ENCODE measurements at places on chromosomes 13 and 19.

DNA sequence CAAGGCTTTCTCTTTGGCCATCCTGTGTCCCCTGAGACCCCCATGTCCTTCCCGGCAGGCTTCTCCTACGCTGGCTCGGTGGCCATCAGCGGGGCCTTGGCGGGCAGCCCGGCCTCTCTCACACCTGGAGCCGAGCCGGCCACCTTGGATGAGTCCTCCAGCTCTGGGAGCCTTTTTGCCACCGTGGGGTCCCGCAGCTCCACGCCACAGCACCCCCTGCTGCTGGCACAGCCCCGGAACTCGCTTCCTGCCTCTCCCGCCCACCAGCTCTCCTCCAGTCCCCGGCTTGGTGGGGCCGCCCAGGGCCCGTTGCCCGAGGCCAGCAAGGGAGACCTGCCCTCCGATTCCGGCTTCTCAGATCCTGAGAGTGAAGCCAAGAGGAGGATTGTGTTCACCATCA lies 14.2 kb downstream of the PLEKHJ1 start:
- DNase-seq: no peak

DNA sequence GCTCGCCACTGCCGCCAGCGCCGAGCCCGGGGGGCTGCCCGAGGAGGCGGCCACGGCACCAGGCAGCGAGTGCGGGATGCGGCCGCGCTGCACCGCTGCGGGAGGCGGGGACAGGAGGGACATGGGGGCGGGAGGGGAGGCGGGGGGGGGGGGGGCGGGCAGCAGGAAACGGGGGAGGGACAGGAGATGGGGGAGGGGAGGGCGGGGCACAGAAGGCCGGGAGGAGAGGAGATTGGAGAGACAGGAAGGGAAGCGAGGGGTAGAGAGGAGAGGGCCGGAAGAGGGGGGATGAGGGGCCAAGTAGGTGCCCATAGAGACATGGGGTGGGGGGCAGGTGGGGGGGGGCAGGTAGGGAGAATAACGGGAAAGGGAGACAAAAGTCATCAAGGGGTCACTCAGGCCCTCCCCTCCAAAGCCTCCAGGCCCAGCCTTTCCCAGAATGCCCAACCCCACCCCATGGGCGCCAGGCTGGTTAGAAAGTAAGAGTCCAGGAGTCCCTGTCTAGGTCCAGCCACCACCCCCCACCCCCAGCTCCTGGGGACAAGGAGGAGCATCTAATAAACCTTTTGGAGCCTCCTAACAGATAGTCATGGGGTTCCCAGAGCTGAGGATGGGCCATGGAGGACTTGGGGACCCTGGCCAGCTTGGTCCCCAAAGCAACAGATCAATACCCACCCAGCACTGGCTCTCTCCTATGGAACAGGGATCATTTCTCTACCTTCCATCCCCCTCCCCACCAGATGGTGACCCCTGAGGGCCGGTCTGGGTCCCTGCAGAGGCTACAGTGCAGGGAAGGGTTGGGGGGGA lies 9.5 kb downstream of the NR2F6 start:
- DNase-seq: peak; percentile 18

DNA sequence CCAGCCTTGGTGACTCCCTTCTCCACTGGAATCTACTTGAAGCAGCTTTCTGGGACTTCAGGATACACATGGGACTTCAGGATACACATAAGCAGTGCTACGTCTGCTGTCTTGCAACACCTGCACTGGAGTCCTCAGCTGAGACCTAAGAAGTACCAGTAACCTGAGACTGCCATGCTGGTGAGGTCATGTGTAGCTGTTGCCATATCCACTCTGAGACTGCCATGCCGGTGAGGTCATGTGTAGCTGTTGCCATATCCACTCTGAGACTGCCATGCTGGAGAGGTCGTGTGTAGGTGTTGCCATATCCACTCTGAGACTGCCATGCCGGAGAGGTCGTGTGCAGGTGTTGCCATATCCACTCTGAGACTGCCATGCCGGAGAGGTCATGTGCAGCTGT lies 937.9 kb downstream of the EFNB2 start:
- no peak for DNase-seq

DNA sequence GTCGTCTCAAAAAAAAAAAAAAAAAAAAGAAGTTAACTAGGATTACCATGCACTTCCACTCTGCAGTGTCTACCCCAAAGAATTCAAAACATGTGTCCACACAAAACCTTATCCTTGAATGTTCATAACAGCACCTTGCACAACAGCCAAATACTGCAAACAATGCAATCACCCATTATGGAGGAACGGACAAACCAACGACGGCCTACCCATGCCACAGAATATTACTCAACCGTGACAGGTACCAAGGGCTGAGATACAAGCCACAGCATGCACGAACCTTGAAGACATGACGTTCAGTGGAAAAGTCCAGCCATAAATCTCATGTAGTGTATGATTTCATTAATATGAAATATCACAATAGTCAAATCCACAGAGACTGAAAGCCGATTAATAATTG lies 3.0 kb upstream of the SHISA7 start:
- DNase-seq: no peak

DNA sequence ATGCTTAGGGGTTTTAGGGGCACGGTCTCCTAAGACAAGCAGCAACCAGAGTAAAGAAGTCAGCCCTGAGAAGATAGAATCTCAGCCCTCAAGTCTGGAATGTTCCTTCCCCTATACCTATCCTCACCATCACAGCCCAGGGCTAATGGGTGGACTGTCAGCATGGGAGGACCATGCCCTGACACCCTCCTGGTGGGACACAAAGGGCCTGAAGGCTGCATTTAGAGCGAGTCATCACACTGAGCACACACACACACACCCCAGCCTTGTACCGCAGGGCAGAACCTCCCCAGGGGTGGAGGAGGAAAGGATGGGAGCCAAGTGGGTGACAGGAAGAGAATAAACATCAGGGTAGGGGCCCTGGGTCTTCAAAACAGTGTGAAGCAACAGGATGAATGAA lies 174.8 kb upstream of the SERP2 start:
- DNase-seq: no peak

GRCh38 chr13:54092686-54093085 lies 1064.1 kb downstream of the OLFM4 start:
- no peak for DNase-seq

DNA sequence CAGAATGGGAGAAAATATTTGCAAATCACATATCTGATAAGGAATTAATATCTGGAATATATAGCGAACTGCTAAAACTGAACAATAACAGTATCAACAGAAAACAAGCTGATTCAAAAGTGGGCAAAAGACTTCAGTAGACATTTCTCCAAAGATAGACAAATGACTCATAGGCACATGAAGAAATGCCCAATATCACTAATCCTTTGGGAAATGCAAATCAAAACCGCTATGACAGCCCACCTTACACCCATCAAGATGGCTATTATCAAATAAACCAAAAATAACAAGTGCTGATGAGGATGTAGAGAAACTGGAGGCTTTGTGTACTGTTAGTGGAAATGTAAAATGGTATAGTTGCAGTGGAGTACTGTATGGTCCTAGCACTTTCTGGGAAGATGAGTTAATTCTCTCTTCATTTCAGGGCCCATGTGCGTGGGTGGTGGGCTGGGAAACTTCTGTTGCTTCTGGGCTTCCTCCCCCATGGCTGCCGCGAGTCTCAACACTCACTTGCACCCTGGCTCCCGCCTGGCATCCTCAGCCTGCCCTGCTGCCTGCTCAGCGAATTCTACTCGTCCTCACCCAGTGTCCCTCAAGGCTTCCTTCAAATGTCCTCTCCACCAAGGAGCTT lies 12.4 kb upstream of the GJA3 start:
- no peak for DNase-seq

DNA sequence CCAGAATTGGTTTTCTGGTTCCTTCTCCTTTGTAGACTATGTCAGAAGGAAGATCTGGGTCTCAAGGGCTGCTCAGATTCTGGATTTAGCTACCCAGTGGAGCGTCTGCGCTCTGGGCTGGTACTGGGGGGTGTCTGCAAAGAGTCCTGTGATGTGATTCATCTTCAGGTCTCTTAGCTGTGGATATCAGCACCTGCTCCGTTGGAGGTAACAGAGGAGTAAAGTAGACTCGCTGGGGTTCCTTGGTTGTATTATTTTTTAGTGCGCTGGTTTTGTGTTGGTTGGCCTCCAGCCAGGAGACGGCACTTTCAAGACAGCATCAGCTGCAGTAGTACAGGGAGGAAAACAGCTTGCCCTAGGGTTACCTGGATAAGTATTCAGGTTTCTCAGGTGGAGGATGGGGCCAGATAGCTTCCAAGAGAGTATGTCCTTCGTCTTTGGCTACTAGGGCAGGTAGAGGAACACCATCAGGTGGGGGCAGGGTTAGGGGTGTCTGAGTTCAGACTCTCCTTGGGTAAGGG lies 10.4 kb upstream of the KLK15 start:
- DNase-seq: no peak

DNA sequence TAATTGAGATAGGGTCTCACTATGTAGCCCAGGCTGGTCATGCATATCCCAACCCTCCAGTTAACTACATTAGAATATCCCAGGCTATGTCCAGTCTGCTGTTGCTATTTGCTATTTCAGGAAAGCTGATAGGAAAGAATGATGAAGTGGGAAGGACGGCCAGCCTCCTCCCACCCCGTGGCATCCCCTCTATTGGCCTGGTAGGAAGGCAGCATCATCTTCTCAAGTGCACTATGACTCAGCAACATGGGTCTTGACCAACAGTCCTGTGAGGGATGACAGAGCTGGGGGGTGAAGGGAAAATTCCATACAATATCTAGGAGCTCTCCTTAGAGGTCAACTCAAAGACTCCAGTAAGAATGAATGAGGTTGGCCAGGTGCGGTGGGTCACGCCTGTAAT lies 48.0 kb upstream of the ABCC4 start:
- DNase-seq: no peak

- DNase-seq: no peak
These were observed 236.5 kb downstream of the DCLK1 start for GRCh38 chr13:35894636-35895035.

- no peak for DNase-seq
These were observed 964 bp downstream of the PAK4 start for GRCh38 chr19:39126312-39127187.

GRCh38 chr19:3142781-3143337 lies 7.0 kb downstream of the GNA15 start:
- no peak for DNase-seq

GRCh38 chr13:24694907-24695306 lies 14.7 kb downstream of the ATP12A start:
- no peak for DNase-seq

GRCh38 chr19:49874503-49875157 lies 2.5 kb downstream of the AKT1S1 start:
- no peak for DNase-seq

DNA sequence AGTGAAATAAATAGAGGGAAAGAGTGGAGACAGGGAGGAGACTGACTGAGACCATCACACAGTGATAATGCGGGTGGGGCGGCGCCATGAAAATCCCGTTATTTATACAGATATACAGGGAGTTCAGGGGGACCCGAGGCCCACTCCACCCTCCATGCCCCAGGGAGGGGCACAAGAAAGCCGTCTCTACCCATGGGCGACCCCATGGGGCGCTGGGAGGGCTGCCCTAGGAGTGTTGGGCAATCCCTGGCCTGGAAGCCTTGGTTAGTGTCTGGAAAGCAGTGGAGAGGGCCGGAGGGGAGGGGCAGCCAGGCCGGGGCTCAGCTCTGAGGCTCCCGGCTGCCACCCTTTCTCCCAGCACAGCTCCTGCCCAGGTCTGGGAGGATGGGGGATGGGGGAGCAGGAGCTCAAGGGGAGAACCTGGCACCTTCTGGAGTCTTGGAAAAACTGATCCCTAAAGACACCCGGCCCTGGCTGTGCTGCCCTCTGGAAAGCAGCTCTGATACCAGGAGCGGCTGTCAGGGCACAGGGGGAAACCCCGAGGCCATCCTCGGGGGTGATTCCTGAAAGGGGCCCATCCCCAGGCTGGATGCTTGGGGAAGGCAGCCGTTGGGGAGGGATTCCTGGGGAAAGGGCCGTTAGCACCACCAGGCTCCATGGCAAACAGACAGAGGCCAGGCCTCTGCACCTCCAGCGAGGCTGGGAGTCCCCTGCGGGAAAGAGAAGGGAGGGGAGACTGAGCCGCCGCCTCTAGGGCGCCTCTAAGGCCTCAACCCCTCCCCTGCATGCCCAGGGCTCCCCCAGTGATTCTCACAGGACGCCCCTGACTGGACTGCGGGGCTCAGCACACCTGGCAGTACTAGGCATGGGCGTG lies 3.0 kb upstream of the PRKD2 start:
- DNase-seq: no peak

DNA sequence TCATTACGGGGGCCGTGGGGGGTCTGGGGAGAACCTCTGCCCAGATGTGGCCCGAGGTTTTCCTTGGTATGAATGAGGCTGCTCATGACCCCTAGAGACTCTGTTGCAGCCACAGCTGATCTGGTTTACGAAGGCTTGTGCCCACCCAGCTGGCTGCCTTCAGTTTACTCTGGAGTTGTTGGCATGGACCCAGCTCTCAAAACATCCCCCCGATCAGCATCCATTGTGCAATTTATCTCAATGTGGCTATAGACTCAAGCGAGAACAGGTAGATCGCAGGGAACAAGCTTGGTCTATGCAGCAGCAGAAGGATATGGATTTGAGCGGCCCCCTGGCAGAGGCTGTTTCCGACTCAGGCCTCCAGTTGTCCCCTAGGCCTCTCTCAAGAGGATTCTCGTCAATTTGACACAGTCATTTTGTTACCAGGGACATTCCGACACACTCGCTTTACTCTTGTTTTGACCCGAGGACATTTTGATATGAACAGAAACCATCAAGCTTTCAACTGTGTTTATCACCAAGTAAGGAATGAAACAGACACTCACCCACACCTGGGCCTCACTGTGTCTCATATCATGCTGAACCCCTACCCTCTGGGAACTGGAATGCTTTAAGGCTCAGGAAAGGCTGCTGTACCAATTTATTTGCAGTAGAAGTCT lies 161.5 kb downstream of the KATNAL1 start:
- no peak for DNase-seq

GRCh38 chr13:39036212-39036611 lies 1.7 kb downstream of the PROSER1 start:
- DNase-seq: no peak
